ENCODE measurements at places on chromosomes 12 and 14.
A peak's percentile ranks its signal among the peaks of the same experiment; 100 is the strongest.

- DNase-seq: no peak
These were observed 586.5 kb upstream of the TMEM132C start for GRCh38 chr12:127680516-127680915.

DNA sequence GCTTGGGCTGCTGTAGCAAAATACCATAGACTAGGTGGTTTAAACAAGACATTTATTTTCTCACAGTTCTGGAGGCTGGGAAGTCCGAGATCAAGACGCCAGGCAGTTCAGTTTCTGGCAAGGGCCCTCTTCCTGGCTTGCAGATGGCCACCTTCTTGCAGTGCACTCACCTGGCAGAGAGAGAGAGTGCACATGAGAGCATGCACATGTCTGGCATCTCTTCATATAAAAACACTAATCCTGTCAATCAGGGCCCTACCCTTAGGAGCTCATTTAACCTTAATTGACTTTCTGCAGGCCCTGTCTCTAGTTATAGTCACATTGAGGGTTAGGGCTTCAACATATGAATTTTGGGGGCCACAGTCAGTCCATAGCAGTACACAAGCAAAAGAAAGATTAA is 12.4 kb upstream of the EVL start:
- no peak for DNase-seq

DNA sequence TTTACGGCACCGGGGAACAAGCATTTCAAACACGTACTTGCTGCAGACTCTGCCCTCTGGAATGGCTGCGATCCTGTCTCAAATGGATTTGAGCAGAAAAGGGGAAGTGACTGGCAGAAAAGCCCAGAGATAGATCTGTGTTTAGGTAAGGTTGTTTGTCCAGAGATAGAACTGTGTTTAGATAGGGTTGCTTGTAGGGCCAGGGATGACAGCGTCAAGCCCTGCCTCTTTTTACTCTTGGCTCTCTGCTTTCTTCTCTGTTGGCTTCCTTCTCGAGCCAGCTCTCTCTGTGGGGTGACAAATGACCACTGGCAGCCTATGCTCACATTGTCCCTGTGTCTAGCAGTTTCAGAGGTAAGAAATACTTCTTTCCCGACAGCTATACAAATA is 11.4 kb downstream of the DGLUCY start:
- no peak for DNase-seq

DNA sequence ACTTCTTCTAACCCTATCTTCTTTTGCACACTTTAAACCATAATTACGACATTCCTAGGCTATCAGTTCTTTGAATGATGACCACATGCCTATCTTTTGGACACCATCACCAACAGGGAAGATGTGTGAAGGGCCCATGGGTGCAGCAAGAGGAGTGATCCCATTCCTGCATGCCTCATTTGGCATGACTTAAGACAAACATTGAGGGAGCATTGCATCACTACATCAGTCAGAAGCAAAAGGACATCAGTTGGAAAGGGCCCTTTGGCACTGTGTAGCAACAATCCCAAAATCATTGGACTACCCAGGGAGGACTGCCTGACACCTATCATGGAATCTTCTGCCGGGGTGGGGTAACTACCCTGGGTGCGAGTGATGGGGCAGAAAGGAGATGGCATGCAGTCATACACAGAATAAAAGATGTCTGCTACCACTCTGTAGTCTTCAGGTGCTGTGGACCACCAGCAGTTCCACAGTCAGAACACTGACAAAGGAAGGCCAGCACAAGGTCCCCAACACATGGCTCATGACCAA is 10.7 kb upstream of the TMBIM6 start:
- DNase-seq: peak; percentile 79

DNA sequence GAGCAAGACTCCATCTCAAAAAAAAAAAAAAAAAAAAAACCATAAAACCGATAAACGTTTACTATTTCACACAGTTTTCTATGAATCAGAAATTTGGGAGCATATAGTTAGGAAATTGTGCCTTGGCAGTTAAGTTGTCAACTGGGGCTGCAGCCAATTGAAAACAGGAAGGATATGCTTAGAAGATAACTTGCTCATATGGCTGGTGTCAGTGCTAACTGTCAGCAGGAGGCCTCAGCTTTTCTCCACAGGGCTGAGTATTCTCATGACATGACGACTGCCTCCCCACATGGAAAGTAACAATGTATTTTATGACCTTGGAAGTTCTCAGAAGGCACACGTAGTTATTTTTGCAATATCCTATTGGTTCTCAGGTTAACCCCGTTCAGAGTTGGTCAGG is 29.6 kb upstream of the OR5AU1 start:
- no peak for DNase-seq

DNA sequence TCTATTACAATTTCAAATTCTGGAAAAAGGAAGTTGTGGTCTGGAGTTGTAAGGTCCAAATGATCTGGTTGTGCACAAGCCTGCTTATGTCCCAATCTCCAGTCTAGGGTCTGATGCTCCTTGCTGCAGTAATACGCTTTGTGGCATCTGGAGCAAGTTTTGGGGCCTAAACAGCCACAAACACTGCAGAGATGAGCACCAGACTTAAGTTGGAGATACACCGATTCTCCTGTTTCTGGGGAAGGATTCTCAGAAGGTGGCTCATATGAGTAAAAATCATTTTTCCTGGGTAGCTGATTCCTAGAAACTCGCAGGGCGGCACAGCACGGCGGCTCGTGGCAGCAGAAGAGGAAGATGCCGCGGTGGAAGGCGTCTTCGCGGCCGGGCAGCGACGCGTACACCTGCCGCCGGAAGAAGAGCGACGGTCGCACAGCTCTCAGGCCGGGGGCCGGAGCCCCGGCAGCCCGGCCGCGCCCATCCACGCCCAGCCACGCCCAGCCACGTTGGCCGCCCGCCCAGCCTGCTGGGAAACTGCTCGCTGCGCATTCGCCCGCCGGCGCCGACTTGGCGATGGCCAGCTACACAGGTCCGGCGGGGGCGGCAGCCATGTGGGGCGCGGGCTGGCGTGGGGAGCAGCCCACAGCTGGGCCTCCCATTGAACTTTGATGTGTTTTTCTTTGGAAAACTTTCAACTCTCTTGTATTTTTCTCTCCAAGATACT is 129.0 kb downstream of the ASCL4 start:
- DNase-seq: peak; percentile 71

GRCh38 chr14:31439561-31439960 is 17.7 kb downstream of the DTD2 start:
- no peak for DNase-seq

- no peak for DNase-seq
These were observed 46.1 kb downstream of the DIO2 start for GRCh38 chr14:80164991-80165721.

DNA sequence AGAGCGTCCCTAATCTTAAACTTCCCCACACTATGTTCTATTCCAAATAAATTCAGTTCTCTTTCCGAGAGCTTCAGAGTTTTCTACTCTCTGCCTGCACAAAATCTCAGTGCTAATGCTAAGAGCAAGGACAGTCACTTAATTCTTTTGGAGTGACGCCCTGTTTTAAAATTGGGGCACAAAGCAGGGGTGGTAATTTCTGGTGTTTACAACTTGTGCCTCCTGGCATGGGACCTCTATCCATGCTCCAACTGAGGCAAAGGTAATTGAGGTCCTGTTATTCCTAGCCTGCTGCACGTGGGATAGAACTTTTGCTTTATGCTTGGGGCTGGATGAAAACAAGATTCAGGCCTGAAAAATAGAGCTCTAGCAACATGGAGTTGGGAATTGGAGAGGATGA is 22.9 kb downstream of the C12orf50 start:
- DNase-seq: no peak

DNA sequence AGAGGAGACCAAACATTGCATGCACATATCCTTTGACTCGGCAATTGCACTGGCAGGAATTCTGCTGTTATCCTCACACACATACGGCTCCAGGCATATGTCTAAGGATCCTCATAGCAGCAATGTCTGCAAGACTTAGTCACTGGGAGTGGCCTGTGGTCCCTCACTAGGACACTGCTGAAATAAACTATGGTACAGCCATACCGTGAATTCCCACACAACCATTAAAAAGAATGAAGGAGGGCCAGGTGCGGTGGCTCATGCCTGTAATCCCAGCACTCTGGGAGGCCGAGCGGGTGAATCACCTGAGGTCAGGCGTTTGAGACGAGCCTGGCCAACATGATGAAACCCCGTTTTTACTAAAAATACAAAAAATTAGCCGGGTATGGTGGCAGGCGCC is 105.1 kb downstream of the ZFP36L1 start:
- DNase-seq: no peak

GRCh38 chr14:91996948-91997371 is 42.9 kb downstream of the TRIP11 start:
- DNase-seq: peak; percentile 74

DNA sequence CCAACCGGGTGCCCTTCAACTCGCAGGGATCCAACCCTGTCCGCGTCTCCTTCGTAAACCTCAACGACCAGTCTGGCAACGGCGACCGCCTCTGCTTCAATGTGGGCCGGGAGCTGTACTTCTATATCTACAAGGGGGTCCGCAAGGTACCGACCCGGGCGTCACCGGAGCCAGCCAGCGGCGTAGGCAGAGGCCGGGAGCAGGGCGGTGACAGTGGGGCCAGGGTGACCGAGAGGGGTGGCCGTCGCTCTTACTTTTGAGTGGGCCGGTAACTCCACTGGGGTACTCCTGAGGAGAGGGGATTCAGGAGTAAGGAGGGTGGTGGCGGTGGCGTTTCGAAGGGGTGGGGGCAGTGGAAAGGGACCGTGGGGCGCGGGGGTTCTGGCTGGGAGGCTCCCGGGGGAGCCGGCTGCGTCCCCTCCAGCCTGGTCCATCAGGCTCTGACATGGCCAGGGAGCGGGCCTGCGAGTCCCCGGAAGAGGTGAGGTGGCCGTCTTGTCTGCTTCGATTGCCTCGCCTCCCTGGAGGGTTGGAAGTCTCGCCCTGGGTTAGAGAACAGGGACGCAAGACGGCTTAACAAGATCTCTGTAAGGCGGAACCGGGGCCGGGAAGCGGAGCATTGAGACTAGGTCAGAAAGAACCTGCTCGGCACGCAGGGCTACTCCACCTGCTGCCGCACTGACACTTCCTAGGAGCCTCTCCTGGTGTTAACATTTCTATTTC is 491 bp downstream of the WDR20 start:
- DNase-seq: peak; percentile 61

DNA sequence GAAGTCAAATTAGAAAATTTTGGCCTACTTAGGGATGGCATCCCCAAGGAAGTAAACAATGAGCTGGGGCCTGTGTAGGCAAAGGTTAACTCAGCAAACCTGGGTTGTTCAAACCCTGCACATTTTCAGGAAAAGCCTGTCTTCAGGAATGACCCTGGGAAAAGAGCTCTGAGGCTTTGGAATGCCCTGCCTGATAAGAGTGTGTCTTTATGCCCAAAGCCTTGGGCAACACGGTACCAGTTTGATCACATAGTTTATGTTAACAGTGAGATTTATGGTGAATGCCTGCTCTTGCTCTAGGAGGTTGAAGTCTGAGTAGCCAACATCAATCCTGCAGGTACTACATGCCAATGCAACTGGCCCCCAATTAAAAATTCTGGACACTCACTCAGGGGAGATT is 28.2 kb upstream of the STAB2 start:
- DNase-seq: no peak
